ENCODE measurements at places on chromosomes 3 and 15. TPM values are rescaled to one million over a fixed set of nuclear protein-coding genes. Genes with fewer than 3 reads are reported as not detected.

PCNP gene
- 172 TPM for total RNA-seq

DNAH1 gene
- 45.1 TPM for total RNA-seq

TIMP4 gene
- not detected for total RNA-seq

PLXND1 gene
- 71.4 TPM for total RNA-seq

FANCD2OS gene
- not detected for total RNA-seq

SV2B gene
- 0.03 TPM for total RNA-seq

GOLGA6D gene
- total RNA-seq = not detected

PSMD6 gene
- total RNA-seq = 68.1 TPM

DNA sequence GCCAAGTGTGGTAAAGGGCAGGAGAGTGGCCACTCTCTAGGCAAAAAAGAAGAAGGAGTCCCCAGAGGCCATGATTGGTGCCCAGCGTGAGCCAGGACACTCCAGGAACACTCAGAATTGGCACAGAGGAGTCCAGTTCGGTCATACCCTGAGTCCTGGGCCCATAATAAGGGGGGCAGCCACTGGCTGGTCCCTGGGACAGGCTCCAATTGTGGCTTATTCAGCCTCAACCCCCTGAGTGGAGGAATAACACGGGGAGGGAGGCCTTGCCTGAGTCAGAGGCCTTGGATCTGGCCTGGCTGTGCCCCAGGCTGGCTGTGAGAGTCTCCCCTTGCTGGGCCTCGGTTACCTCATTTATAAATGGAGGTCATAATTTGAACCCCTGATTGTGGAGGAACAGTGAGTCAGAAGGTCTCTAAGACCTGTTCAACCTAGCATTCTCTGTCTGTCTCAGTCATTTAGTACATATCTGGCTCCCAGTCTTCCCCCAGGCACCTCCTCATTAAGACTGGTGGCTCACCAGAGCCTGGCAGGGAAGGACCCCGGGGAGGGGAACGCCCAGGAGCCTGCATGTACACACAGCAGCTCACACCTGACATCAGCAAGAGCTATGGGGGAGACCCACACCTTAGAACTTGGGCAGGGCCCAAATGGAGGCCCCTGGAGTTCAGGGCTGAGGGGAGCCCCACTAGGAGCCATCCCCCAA, 95.9 kb upstream of the ATP2B2 start:
- no peaks in the 10 kb centered on the region for H3K36me3 ChIP-seq
- no peaks in the 10 kb centered on the region for H3K27me3 ChIP-seq
- H3K27ac ChIP-seq = no peak overlapping the region
- peaks cover 41% of the 10 kb centered on the region for H3K4me1 ChIP-seq
- DNase-seq = no peak

DNA sequence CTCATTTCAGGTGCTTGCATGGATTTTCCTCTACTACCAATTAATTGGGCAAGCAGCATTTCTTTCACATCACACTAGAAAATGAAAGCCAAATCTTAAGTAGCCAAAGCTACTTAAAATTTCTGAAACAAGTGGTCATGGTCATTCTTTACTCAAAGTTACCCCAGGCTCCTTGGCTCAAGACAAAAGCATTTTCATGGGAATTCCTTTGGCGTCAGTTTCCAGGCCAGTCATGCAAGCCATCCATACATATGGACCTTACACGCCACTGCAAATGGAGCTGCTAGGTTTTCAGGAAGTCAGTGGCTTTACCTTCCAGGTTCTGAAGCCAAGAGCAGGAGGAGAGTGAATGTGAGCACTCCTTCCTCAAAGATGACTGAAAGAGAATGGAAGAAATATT, 83.7 kb upstream of the IL12A start:
- H3K4me1 ChIP-seq = no peaks in the 10 kb centered on the region
- no peak overlapping the region for H3K4me3 ChIP-seq
- H3K27ac ChIP-seq = no peak overlapping the region
- no peaks in the 10 kb centered on the region for H3K36me3 ChIP-seq

GRCh38 chr3:118180853-118181252, 853.8 kb downstream of the IGSF11 start:
- DNase-seq = no peak
- no peaks in the 10 kb centered on the region for H3K36me3 ChIP-seq
- no peaks in the 10 kb centered on the region for H3K4me1 ChIP-seq

GRCh38 chr3:138114988-138115971, at the start of gene DZIP1L:
Gene DZIP1L (minus strand): TSS chr3:138115608. CDS start chr3:138103971, 11,637 bp downstream.
- no peak within 1 kb of the TSS for H3K27ac ChIP-seq
- H3K4me1 ChIP-seq = no peaks in the 10 kb centered on the region
- H3K36me3 ChIP-seq = no peaks in the 10 kb centered on the region
- peak; percentile 9 for DNase-seq

DNA sequence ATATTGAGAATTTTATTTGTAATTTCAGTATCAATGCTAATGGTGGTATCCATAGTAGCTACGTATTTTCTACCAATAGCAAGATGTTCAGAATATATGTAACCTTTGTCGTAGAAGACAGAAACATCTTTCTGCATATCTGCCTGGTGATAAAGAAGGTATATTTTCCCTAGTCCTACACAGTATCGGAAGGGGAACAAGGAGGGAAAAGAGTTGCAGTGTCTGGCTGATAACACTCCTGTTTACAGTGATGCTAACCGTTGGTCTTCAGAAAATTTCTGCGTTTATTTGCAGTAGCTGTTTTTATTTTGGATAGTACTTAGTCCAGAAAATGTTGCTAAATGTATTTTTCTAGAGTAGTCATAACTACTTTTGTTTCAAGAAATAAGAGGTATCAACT, 25.2 kb downstream of the TSC22D2 start:
- H3K4me3 ChIP-seq = no peak overlapping the region
- H3K27ac ChIP-seq = no peak overlapping the region
- peaks cover 14% of the 10 kb centered on the region for H3K4me1 ChIP-seq
- no peaks in the 10 kb centered on the region for H3K27me3 ChIP-seq
- DNase-seq = no peak
- H3K36me3 ChIP-seq = no peaks in the 10 kb centered on the region

GRCh38 chr3:171506743-171507319, 46.6 kb upstream of the TNIK start:
- H3K27ac ChIP-seq = no peak overlapping the region
- no peak for DNase-seq
- H3K4me3 ChIP-seq = no peak overlapping the region
- H3K4me1 ChIP-seq = no peaks in the 10 kb centered on the region
- no peaks in the 10 kb centered on the region for H3K27me3 ChIP-seq

DNA sequence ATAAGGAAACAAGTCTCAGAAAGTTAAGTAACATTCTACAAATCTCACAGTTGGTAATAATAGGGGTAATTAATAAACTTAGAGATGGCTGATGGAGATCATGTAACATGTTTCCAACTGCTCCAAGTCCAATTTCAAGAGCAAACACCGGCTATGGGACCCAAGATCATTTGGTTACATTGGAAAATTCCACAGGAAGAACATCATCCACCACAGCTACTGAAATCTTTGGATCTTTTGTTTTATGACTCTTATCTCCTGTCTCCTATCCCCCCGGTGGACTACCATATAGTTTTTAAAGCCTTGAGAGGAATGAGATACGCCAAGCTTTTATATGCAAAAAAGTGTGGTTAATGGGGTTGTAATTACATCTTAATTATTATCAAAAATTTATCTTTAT, 216.1 kb downstream of the WNT5A start:
- no peaks in the 10 kb centered on the region for H3K36me3 ChIP-seq
- H3K27ac ChIP-seq = no peak overlapping the region

- no peaks in the 10 kb centered on the region for H3K36me3 ChIP-seq
- H3K27ac ChIP-seq = no peak overlapping the region
- no peak for DNase-seq
- H3K4me3 ChIP-seq = no peak overlapping the region
- H3K27me3 ChIP-seq = no peaks in the 10 kb centered on the region
Measured at GRCh38 chr3:124325248-124325647, 333.3 kb upstream of the ROPN1 start.

- H3K27ac ChIP-seq = no peak overlapping the region
- H3K36me3 ChIP-seq = no peaks in the 10 kb centered on the region
- no peaks in the 10 kb centered on the region for H3K4me1 ChIP-seq
- no peaks in the 10 kb centered on the region for H3K27me3 ChIP-seq
- DNase-seq = no peak
Measured at GRCh38 chr3:142053835-142054234, 95.5 kb downstream of the TFDP2 start.

- H3K36me3 ChIP-seq = no peaks in the 10 kb centered on the region
- H3K4me1 ChIP-seq = peaks cover 37% of the 10 kb centered on the region
- H3K4me3 ChIP-seq = no peak overlapping the region
Measured at GRCh38 chr3:189353318-189353965, 181.7 kb downstream of the TPRG1 start.

GRCh38 chr3:119586733-119587172, 7.5 kb downstream of the ADPRH start:
- H3K36me3 ChIP-seq = no peaks in the 10 kb centered on the region
- H3K4me3 ChIP-seq = no peak overlapping the region
- no peaks in the 10 kb centered on the region for H3K4me1 ChIP-seq
- DNase-seq = no peak
- no peaks in the 10 kb centered on the region for H3K27me3 ChIP-seq
- H3K27ac ChIP-seq = no peak overlapping the region

- H3K4me1 ChIP-seq = no peaks in the 10 kb centered on the region
- H3K27me3 ChIP-seq = no peaks in the 10 kb centered on the region
- H3K27ac ChIP-seq = no peak overlapping the region
- no peak for DNase-seq
- H3K4me3 ChIP-seq = no peak overlapping the region
Measured at GRCh38 chr3:111732252-111732879, 126.7 kb upstream of the PHLDB2 start.

- H3K36me3 ChIP-seq = no peaks in the 10 kb centered on the region
- no peak overlapping the region for H3K4me3 ChIP-seq
- H3K27me3 ChIP-seq = no peaks in the 10 kb centered on the region
- no peak overlapping the region for H3K27ac ChIP-seq
- no peak for DNase-seq
Measured at GRCh38 chr3:71355862-71356261, 227.7 kb downstream of the FOXP1 start.

DNA sequence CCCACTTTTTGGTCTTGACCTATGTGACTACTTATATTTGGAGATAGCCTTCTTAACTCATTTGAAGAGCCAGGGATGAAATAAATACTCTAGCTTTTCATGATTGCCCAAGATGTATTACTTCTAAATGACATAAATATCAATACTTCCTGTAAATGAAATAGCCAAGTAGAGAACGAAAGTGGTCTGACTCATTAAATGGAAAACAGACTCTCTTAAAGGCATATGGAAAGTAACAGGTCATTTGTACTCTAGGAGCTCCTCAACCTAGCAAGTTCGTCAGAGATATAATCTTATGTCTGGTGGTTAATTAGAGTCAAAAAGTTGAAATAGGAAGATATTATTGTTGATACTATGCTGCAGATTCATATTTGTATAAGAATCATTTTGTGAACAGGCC, 1105.4 kb downstream of the TUSC7 start:
- H3K27ac ChIP-seq = no peak overlapping the region
- H3K4me3 ChIP-seq = no peak overlapping the region
- no peak for DNase-seq
- no peaks in the 10 kb centered on the region for H3K36me3 ChIP-seq
- H3K27me3 ChIP-seq = no peaks in the 10 kb centered on the region

DNA sequence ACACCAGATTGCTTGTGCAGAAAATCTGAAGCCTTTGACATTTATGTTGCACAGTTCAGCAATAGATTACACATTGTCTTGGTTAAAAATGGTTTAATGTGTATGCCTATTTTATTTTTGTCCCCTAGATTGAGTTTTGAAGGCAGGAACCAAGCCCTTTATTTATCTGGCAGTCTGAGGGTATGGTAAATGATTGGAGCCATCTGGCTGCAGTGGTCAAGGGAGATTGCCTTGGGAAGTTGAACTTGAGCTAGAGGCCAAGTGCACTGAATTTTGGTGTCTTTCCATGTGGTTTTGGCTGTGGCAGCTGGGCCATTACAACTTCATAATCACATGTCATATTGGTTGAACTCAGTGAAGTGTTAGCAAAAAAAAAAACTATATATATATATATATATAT, 248.7 kb upstream of the C2CD4B start:
- H3K27ac ChIP-seq = no peak overlapping the region
- no peak for DNase-seq
- H3K36me3 ChIP-seq = no peaks in the 10 kb centered on the region

DNA sequence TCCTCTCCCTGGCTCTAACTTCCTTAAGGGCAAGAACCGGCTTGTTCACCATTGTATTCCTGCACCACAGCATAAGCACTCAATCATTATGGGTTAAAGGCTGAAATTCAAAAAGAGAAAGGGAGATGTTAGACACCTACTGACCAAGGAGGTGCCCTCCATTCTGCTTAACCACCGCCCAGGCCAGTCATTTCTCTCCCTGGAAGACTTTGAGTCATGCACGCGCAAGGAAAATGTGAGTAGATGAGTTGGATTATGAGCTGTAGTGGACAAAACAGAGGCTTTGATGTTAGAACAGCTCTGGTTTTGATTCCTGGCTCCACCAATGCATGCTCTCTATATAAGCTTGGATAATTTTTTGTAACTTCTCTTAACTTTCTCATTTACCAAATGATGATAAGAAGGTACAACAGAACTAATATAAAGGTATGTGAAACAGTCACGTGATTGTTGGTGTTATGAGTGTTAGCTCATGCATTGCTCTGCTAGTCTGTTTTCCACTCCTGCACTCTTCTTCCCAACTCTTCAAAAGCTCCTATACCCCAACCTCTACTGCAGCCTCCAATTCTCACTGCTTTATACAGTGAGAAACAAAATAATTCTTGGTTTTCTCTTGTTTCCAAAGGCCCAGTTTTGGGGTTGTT, 148.4 kb upstream of the ATP11B start:
- H3K27me3 ChIP-seq = no peaks in the 10 kb centered on the region
- H3K4me1 ChIP-seq = no peaks in the 10 kb centered on the region
- no peak overlapping the region for H3K4me3 ChIP-seq
- no peaks in the 10 kb centered on the region for H3K36me3 ChIP-seq
- DNase-seq = no peak

DNA sequence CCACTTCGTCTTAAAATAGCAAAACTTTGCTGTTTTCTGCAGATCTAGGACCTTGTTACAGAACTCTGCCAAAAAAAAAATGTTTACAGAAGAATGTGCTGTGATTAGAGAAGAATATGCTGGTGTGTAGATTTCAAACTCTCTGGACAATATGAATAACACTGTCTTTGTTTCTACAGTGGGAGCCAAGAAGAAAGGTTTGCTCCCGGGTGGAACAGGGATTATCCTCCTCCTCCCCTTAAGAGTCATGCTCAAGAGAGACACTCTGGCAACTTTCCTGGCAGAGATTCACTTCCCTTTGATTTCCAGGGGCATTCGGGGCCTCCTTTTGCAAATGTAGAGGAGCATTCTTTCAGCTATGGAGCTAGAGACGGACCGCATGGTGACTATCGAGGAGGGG, 27.3 kb downstream of the RBM6 start:
- H3K27ac ChIP-seq = no peak overlapping the region
- no peaks in the 10 kb centered on the region for H3K4me1 ChIP-seq
- no peaks in the 10 kb centered on the region for H3K27me3 ChIP-seq
- no peak overlapping the region for H3K4me3 ChIP-seq
- no peak for DNase-seq

- no peaks in the 10 kb centered on the region for H3K4me1 ChIP-seq
- DNase-seq = no peak
- H3K36me3 ChIP-seq = no peaks in the 10 kb centered on the region
- no peaks in the 10 kb centered on the region for H3K27me3 ChIP-seq
Measured at GRCh38 chr3:24492971-24493551, 1.6 kb downstream of the THRB start.

Measured in CD4-positive, alpha-beta memory T cell (primary cell).